T-helper 2 cell (primary cell): ENCODE measurements at places on chromosomes 5 and 9.

- DNase-seq = no peak
Observed at GRCh38 chr5:34749431-34749873, 89.5 kb upstream of the TTC23L start.

DNA sequence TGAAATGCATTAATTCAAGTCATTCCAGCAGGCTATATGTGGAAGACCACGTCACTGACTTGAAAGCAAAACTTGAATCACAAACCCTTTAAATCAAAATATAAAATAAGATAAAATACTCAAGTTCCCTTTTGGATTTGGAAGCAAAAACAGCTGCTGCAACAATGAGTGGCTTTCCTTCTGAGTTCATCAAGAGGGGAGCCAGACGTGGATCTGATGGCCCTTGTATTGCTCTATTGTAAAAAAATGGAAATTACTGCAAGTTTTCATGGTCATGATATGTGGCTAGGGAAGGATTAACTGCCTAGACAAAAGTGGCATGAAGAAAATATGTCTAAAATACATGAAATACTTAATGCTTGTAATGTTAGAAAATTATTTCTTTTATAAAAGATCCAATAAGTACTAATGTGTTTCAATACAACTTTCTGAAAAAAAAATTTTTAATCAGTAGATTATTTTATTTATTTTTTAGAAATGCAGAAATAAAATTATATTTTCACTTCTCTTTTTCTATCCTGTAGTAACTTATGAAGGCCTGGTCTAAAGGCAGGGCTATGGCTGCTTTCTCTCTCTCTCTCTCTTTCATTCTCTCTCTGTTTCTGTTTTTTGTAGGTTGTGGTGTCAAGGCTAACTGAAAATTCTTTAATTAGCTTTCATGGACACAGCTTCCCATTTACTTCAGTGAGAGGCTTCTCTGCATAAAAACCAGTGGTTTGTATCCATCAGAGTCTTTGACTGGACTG lies 24.0 kb downstream of the LIX1 start:
- DNase-seq = no peak

- DNase-seq = no peak
Observed at GRCh38 chr9:4515958-4516375, 25.7 kb downstream of the SLC1A1 start.

DNA sequence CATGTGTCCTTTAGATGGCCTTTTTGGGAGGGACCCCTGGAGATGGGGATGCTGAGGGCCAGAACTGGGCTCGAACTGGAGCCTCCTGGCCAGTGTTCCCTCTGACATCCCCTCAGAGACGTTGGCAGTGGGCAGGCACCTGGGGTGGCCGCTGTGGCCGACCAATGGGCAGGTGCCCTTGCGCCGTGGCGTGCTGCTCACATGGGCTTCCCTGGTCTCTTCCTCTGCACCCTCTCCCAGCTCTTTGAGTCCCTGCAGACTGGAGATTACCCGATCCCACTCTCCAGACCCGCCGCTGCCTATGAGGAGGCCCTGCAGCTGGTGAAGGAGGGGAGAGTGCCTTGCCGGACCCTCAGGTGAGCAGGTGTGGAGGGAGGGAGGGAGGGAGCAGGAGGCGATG lies 19.9 kb upstream of the DOLPP1 start:
- no peak for DNase-seq

DNA sequence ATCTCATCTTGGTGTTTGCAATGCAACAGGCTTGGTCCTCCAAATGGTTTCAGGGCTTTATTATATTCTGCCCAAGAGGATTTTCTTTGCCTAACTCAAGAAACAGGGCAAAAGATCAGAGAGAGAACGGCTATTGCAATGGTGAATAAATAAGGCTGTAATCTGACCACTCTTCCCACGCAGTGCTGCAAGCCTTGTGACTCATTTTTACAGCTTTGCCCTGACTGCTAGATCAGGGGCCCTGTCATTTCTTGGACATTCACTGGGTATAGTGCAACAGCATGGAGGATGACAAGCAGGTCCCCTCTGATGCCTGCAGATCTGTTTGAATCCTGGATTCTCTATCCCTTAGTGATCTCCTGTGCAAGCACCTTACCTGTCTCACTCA lies 459.1 kb downstream of the EBF1 start:
- no peak for DNase-seq

GRCh38 chr5:33659526-33660169 lies 218.9 kb downstream of the TARS1 start:
- DNase-seq = no peak

GRCh38 chr5:96329289-96329688 lies 103.8 kb downstream of the PCSK1 start:
- DNase-seq = no peak

- no peak for DNase-seq
Observed at GRCh38 chr5:143682929-143683386, 129.0 kb upstream of the HMHB1 start.

- no peak for DNase-seq
Observed at GRCh38 chr9:14797435-14797834, 74.9 kb upstream of the CER1 start.

- DNase-seq = no peak
Observed at GRCh38 chr5:103436656-103437055, 125.9 kb downstream of the NUDT12 start.

DNA sequence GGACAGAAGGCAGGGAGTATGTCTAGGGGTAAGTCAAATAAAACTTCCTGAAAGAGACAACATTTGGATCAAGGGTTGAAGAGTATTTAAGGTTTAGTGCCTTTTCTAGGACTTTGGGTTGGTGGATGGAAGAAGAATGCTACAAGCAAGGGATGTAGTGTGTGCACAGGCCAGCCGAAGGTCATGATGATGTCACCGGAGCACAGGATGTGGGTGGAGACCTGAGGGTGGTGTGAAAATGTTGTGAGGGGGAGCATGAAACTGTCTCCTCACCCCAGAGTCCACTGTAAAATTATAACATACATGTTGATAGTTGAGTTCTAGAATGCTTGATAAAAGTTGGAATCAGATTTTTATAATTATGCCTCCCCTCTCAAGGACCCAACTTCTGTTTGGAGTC lies 553.3 kb upstream of the SGCD start:
- DNase-seq = no peak

DNA sequence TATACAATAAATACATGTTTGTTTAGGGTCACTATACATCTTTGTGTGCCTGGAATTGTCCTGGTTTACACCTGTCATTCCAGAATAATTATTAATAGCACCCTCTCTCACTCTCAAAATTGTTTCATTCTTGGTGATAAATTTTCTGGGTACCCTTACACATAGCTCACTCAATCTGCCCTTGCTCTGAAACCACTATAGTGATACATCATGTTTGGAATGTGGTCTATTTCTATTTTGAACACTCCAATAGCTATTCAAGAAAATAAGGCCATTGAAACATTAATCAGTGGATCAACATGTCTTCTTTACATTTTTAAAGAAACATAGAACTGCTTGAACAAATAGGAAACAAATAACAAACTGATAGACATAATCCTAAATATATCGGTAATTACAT lies 158.7 kb downstream of the ARRDC3 start:
- DNase-seq = no peak
